Nasal cavity respiratory epithelium epithelial cell of viscerocranial mucosa (primary cell): ENCODE measurements at places on chromosomes 2 and 18. TPM values are rescaled to one million over a fixed set of nuclear protein-coding genes. Genes with fewer than 3 reads are reported as not detected.

The ORC4 gene
- total RNA-seq = 27.3 and 60.4 TPM in 2 replicates

The INPP5D gene
- total RNA-seq = 29.7 and 88.3 TPM in 2 replicates

The DSG4 gene
- under 0.01 TPM in 1 of 2 replicates, not detected in the other for total RNA-seq

The GKN1 gene
- total RNA-seq = not detected in 2 replicates

The NETO1 gene
- total RNA-seq = not detected in 2 replicates

The UGT1A1 gene
- total RNA-seq = under 0.01 and 1.5 TPM in 2 replicates

The GCKR gene
- under 0.01 TPM in 1 of 2 replicates, not detected in the other for total RNA-seq

The HES6 gene
- 3.4 and 23.2 TPM in 2 replicates for total RNA-seq

The EFEMP1 gene
- total RNA-seq = 51.9 and 213 TPM in 2 replicates

The HOXD13 gene
- not detected in 2 replicates for total RNA-seq

The EIF2B4 gene
- total RNA-seq = 28.6 and 32.8 TPM in 2 replicates

The ITGB6 gene
- 25.6 and 414 TPM in 2 replicates for total RNA-seq

The REG3A gene
- not detected in 2 replicates for total RNA-seq

The SLC16A14 gene
- 5.5 and 7.0 TPM in 2 replicates for total RNA-seq

The TMEM247 gene
- not detected in 2 replicates for total RNA-seq

The IL1F10 gene
- total RNA-seq = 0.34 TPM in 1 of 2 replicates, not detected in the other

The SNED1 gene
- under 0.01 and 0.28 TPM in 2 replicates for total RNA-seq

The TOGARAM2 gene
- not detected in 2 replicates for total RNA-seq

The VSNL1 gene
- total RNA-seq = 2.1 and 11.7 TPM in 2 replicates

The ZBTB7C gene
- total RNA-seq = 0.34 and 7.0 TPM in 2 replicates

The NMUR1 gene
- not detected in 2 replicates for total RNA-seq

The DSC2 gene
- 119 and 226 TPM in 2 replicates for total RNA-seq
